ENCODE measurements at places on chromosomes 1 and 21.
A peak's percentile ranks its signal among the peaks of the same experiment; 100 is the strongest.

DNA sequence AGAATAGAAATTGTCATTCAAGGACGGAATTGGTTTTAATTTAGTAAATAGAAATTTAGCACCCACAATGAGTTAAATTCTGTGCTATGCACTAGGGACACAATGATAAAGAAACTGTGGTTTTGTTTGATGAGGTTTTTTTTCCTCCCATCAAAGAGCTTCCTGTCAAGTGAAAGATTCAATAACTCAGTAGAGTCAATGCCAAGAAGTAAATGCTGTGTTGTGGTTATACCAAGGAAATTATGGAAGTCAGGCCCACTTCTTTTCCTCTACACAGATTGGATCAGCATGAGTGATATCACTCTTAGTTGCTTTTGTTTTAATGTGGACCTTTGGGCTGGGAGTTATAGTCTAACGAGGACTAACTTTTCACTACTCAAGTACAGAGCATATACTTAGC, 1269.6 kb upstream of the ADGRL2 start:
- no peak for DNase-seq

DNA sequence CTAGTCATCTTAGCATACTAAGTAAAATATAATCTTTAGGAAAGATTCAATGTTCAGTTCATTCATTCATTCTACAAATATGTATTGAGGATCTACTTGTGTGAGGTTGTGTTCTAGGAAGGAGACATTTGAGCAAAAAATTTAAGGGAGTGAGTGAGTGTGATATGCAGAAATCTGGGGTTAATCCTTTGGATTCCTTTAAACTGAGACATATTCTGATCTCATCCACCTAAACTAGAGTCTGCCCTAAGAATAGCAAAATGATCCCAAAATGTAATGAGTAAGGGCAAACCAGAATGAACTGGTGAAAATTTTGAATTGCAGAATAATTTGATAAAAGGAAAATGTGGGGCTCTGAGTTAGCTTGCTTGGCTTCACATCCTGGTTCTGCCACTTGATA, 8.6 kb downstream of the UBE2U start:
- DNase-seq = no peak

- DNase-seq = no peak
These were observed 27.6 kb downstream of the CD247 start for GRCh38 chr1:167490765-167491164.

GRCh38 chr1:50605186-50605875, 182.1 kb upstream of the DMRTA2 start:
- no peak for DNase-seq

- DNase-seq = no peak
These were observed 131.3 kb downstream of the NTPCR start for GRCh38 chr1:233081735-233082134.

- no peak for DNase-seq
These were observed 87.5 kb downstream of the COP1 start for GRCh38 chr1:176119549-176119948.

- DNase-seq = no peak
These were observed 1.1 kb downstream of the ADGRB2 start for GRCh38 chr1:31762726-31763670.

DNA sequence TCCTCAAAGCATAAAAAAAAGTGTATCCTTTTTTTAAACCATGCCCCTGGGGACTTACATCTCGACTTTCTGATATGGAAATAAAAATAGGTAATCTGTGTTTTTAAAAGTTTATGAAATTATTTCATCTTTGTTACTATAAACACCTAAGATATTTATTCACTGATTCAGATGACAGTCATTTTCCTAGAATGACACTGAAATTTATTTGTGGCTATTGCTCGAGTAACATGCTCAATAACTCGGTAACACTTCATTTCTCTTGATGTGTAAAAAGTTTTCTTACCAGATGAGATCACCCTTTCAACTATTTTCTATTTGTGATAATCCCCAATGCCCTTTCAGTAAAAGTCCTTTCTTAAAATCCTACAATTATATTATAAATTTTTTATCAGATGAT, 495.8 kb downstream of the TTLL7 start:
- DNase-seq = no peak

DNA sequence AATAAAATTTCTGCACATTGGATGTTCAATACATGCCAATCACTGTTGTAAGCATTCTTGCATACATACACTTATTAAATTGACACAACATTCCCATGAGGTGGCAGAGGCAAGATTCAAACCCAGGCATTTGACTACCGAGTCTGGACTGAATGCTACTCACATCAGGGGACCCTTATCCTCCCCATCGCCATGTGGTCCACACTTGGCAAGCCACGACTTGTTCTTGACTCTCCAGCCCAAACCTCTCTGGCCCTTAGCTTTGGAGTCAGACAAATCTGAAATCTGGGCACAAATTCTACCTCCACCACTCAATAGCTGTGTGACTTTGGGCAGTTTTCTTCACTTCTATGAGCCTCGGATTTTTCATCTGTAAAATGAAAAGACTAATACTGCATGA, 57.1 kb downstream of the NMNAT2 start:
- no peak for DNase-seq

- DNase-seq = no peak
These were observed 730.7 kb upstream of the ZP4 start for GRCh38 chr1:238621405-238621804.

DNA sequence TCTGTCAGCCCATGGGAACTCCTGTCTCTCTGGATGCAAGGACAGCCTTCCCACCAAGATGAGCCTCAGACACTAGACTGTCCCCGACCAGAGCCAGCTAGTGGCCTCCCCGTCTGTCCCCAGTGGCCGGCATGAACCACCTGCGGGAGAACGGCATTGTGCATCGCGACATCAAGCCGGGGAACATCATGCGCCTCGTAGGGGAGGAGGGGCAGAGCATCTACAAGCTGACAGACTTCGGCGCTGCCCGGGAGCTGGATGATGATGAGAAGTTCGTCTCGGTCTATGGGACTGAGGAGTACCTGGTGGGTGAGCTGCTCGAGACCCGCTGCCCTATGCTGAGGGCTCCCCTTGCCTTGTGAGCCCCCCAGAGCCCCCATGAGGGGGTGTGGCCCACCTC, 5.8 kb downstream of the IKBKE start:
- DNase-seq = no peak

- no peak for DNase-seq
These were observed 21.7 kb upstream of the VASH2 start for GRCh38 chr1:212928323-212929291.

DNA sequence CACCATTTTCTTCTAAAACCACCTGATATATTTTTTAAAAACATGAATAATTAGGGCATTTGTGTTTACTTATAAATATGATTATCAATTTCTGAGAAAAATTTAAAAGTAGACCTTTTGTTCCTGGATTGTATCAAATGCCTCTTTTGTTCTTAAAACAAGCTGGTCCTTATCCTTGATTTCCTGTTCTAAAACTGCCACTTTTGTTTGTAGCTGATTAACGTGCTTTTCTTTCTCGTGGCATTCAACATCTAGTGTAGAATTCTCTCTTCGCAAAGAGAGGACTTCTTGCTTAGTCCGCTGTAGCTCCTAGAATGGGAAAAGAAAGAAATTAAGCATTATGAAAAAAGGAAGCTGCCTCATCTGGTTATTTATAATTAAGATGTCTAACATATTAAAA, 25.0 kb downstream of the SASS6 start:
- no peak for DNase-seq

GRCh38 chr1:200473698-200474371, 64.0 kb upstream of the ZNF281 start:
- DNase-seq = no peak

DNA sequence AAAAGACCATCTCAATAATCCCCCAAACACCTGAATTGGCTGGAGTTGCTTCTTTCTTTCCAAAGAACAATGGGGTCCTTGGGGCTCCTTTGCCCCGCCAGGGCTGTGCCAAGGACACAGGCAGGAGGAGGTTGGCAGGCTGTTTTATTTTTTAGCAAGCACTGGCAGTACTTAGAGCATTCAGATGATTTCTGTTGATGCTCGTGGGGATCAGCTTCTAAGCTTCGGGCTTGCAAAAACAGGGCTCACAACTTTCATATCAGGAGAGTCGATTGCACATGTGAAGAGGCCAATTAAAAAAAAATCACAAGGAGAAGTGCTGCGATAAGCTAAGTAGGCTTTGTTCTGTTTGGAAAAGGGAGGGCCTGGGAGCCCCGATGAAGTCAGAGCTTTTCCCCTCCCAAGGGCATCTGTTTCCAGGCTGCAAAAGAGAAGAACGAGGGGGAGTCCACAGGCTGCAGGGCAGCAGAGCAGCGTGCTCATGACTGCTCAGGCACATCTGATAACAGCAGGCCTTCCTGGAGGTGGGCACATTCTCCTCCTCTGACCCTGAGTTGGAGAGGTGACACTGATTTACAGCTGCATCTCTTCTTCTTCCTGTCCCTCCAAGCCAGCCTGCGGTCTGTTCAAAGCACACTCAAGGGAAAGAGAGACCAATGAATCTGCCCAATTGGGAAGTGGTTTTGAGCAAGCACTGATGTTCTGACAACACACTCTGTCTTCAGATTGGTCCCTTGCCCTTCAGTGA, 27.3 kb upstream of the BCAR3 start:
- DNase-seq = no peak

GRCh38 chr1:169511316-169512005, 25.7 kb upstream of the SLC19A2 start:
- peak; percentile 53 for DNase-seq

DNA sequence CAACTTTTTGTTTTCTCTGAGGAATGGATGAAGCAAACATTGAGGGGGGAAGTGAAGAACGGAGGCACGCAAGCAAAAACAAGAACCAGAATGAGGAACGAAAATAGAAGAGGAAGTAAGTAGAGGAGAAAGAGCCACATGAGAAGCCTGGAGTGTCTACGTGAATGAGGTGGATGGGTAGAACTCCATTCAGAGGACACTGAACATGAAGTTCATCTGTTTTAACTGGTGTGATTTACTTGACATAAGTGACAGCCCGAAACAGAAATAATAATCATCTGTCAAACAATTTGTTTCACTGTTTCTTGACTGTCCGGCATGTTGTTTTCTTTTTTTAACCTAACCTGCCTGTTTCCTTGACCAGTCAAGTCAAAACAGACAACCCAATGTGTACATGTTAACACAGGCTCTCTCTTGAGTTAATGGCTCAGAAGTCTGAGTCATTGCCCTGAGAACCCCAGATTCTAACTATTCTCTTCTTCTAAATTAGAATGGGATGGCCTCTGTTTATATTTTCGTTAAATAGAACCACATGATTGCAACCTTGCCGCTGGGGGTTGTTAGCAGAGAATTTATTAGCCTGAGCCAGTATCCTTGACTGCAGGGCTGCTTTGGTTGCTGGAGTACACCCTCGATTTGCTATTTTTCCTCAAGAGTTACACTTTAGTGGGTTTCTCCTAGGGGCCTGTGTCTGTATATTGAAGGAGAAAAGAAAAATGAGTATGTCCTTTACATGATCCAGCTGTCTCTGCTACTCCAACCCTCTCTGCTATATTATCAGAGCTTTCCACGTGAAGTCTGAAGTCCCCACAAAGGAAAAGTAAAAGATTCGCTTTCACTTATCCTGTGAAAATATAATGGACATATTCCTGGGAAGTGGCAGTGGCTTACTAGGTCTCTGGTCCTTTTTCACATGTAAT, 151.7 kb downstream of the ZC3H11B start:
- DNase-seq = peak; percentile 70

GRCh38 chr1:210647406-210648333, 319.0 kb downstream of the HHAT start:
- no peak for DNase-seq

DNA sequence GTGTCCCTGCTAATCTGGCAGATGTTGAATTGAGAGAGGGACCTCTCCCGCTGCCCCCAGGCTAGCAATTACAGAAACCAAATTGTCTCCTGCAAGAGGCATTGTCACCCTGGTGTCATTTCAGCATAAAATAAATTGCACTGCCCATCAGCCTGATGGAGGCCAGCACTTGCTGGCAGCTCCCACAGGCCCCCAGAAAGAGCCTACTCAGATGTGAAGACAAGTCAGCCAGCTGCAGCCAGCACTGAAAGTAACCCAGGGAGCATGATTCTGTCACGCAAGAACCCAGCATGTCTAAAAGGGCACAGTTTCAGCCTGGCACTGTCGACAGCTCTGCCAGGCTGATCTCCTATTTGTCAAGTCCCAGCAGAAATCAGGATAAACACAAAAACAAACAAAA, 110.3 kb upstream of the CTTNBP2NL start:
- DNase-seq = no peak

DNA sequence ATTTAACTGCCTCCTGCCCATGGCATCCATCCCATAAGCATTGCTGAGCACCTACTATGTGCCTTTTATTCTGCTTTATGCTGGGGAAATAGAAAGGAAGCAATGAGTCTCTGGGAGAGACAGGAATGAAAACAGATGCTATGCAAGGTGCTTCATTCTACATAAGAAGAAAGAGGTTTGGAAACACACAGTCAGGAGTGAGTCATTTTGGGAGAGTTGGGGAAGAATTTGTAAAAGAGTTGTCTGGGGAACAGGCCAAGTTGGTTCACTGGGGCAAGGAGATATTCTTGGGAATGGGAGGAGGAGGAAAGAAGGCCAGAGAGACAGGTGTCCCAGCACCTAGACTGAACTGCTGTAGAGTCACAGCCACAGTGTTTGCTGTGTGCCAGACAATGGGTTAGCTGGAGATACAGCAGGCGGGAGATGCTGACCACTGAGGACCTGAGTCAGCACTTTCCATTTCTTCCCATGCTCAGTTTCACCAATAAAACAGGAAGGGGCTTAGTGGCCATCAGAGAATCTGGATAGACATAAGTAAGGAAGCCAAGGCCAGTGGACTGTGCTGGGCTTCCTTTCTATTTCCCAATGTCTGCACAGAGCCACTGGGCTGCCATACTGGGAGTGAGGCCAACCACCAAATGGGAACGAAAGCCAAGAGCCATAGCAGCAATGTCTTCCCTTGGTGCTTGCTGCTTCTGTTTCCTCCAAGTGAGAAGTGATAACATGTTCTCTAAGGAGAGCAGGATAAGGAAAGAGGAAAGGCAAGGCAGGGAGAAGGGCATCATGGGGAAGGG, 187.7 kb upstream of the USP24 start:
- no peak for DNase-seq

DNA sequence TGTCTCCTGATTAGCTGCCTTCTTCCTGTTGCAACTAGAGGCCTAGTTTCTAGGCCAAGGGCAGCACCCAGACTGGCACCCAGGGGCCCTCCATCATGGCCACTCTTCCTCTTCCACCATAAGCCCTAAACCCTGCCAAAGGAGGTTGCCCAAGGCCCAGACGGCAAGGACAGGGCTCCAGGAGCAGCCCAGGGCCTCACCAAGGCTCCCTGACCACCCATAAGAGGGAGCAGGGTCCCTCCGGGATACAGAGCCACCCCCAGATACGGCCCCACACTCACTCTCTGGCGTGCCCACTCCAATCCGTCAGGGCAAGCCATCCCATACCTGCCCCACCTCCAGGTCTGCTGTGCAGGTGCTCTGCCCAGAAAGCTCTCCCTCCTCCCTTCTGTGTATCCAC, 79.9 kb downstream of the ITPKB start:
- DNase-seq = no peak

GRCh38 chr1:54595956-54596498, 27.3 kb downstream of the FAM151A start:
- DNase-seq = no peak

Measured in epithelial cell of prostate (primary cell).